Left forelimb (tissue), 1 donor: ENCODE measurements at places on chromosomes 12 and 14.

DNA sequence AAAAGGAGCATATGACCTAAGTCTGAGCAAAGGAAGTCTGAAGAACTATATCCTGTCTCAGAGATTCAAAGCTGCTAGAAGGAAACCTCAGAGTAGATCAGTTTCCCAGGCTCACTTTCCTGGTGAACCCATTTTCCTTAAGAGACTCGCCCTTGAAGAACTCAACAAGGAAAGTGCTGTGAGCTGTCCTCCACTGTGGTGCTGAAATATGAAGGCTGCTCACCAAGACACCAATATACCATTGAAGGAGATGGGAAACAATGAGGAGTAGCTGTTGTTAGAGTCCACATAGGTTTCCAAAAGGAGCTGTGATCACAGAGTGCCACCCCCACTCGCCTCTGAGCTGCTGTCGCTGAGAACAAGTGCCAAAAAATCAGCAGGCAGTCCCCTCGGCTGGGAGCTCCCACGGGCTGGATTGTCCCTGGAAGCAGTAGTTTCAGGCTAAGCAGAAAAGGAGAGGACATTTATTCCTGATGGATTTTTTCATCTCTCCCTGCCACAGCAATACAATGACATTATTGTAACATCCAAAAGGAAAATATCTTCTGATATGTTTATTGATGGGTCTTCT is 282.1 kb downstream of the RPS29 start:
- DNase-seq = no peak

GRCh38 chr12:26937443-26937862 is 328 bp downstream of the INTS13 start:
- DNase-seq = no peak

DNA sequence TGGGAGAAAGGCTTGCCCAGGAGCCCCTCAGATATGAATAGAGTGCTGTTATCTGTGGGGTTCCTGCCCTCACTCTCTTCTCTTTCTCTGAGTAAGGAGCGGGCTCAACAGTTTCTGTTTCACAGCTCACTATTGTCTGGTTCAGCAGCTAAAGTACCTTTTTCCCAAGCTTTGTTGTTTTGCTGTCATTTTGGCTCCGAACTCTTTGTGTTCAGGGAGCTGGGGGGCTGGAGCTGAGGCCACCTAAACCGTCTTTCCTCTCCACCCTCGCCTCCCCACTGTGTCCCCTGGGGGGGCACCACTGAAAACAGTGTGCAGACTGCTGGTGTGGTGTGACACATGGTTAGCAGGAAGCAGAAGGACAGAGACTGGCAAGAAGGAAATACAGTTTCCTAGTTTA is 51.4 kb downstream of the FBXW8 start:
- DNase-seq = no peak

DNA sequence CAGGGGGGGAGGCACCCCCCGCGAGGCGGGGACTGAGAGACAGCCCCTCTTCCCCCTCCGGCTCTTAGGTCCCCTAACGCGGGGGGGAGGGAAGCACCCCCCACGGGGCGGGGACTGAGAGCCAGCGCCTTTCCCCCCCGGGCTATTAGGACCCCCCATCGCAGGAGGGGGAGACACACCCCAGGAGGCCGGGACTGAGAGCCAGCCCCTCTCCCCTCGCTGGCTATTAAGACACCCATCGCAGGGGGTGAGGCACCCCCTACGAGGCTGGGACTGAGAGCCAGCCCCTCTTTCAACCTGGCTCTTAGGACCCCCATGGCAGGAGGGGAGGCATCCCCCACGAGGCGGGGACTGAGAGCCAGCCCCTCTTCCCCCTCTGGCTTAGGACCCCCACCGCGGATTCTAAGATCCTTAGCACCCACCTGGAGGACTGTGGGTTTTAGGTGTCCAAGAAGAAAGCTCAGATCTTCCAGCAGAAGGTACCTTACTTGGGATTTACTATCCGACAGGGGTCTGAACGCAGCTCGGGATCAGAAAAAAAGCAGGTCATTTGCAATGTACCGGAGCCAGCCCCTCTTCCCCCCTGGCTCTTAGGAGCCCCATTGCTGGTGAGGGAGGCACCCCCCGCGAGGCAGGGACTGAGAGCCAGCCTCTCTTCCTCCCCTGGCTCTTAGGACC is 197.8 kb upstream of the PZP start:
- DNase-seq = no peak

GRCh38 chr12:132227782-132228475 is 83.7 kb downstream of the NOC4L start:
- DNase-seq = no peak

GRCh38 chr14:87171141-87171540 is 821.8 kb downstream of the GALC start:
- no peak for DNase-seq

- DNase-seq = no peak
Observed at GRCh38 chr12:98162906-98163678, 352.3 kb upstream of the TMPO start.

GRCh38 chr12:65640489-65640901 is 183.8 kb upstream of the HMGA2 start:
- DNase-seq = no peak

GRCh38 chr12:115990241-115990640 is 287.3 kb downstream of the MED13L start:
- no peak for DNase-seq

- no peak for DNase-seq
Observed at GRCh38 chr14:54312166-54312801, 84.5 kb upstream of the CDKN3 start.

GRCh38 chr14:30427401-30427800 is 131.6 kb upstream of the G2E3 start:
- DNase-seq = no peak

DNA sequence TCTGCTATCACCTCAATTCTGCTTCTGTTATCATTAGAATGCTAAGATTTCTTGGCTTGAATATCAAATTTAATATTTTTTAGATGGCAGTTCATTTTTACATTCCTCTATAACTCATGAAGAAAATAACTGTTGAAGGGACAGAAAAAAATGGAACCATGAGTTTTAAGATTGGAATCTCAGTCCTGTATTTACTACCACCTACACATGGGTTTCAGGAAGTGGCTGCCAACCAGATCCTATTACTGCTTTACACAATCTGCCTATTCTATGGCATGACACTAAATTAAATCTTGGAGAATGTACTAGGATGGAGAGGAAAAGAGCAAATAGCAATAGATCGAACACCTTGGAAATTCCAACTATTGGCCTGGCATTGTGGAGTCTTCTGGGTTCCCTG is 140.8 kb downstream of the DUSP6 start:
- no peak for DNase-seq

DNA sequence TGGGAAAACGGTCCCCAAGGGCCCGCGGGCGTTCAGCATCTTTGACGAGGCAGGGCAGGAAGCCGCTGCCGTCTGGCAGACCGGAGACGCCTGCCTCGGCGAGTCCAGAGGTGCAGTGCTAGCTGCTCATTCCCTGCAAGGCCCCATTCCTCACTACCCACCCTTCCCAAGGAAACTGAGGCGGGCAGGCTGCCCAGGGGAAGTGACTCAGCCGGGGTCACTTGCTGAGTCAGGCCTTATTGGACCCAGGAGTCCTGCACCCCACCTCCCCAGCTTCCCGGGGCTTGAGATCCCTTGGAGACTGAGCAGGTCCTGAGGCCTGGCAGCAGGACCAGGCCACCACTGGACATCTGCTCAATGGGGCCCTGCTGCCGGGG is 3.7 kb downstream of the SH2B3 start:
- DNase-seq = no peak

DNA sequence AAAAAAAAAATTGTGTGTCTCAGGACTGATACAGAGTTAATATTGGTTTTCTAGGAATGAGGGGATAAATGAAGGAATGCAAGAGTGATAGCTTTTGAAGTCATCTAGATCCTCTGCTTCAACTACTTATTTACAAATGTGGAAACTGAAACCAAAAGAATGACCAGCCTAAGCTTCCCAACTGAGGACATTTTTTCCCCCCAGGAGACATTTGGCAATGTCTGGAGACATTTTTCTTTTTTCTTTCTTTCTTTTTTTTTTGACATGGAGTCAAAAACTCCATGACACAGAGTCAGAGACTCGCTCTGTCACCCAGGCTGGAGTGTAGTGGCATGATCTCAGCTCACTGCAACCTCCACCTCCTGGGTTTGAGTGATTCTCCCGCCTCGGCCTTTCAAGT is 15.3 kb downstream of the DLK1 start:
- no peak for DNase-seq

GRCh38 chr12:570435-570920 is 92.8 kb downstream of the NINJ2 start:
- peak; percentile 77 for DNase-seq

DNA sequence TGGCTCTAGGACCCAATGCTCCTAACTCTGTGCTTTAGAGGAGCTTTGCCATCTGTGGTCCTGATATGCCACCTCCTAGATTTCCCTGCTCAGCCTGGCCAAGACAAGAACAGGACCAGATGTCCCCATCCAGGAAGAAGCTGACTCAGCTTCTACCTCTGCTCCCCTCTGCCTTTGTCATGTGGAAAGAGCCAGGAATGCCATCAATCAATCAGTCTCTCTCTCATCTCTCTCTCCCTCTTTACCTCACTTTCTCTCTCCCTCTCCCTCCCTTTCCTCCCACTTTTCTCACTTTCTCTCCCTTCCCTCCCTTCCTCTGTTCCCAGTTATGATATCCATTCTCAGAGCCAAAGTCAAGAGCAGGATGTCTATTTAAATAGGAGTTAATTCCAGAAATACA is 892.5 kb upstream of the TMEM132C start:
- DNase-seq = no peak

- no peak for DNase-seq
Observed at GRCh38 chr12:104788840-104789271, 169.2 kb downstream of the SLC41A2 start.

GRCh38 chr14:88934351-88934806 is 109.9 kb downstream of the TTC8 start:
- DNase-seq = no peak

DNA sequence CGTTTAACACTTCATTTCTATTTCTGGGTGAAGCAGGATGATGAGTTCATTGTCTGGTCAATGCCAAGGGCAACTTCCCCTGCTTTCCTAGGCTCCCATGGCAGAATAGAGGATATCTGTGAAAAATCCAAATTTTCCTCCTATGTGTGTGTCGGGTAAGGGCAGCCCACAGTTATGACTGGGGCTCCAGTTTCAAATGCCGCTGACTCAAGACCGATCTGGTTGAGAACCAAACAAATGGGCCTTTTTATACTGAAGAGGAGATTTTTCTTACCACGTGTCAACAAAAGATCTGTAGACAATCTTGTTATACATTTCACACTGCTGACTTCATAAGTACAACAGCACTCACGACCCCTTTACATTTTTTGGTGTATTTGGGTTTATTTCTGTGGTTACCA is 120.8 kb downstream of the CHST11 start:
- no peak for DNase-seq

DNA sequence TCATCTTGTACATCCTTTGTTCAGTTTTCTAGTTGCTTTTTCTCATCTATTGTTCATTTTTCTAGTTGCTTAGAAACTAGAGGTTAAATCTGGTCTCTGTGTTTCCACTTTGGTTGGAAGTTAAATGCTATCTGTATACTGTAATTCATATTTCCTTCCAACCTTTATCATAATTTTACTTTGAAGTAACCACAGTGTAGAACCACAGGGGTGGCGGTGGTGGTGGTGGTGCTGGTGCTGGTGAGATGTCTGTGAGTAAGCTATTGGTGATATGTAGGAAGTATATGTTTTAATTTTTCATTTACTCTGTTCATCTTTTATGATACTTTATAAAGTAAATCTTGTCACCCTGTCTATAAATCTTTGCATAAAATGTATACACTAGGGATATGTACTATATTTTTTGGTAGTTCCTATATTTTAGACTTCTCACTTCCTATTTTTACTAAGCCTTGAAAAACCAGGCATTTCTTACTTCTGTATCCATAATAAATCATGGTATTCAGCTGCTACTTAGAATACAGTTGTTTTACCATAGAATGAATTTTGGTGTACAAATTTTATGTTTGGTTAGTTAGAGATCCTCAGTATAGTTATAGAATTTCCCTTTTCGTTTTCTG is 31.9 kb downstream of the CCDC91 start:
- no peak for DNase-seq

DNA sequence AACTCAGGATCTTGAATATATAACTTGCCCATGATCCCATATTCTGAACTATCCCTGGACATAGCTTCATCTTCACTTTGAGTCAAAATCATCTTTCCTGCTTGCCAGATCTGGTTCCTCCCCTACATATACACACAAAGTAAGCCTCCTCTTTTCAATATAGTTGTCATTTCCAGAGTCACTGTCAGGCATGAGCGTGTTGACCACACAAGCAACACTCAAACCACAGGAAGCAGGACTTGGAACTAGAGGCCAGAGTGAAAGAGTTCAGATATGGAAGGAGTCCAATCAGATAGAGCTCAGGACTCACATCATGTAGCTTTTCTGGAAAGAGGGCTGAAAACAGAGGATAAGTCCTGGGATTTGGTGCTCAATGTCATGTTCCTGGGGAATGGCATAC is 1140.6 kb downstream of the BCL11B start:
- DNase-seq = no peak

DNA sequence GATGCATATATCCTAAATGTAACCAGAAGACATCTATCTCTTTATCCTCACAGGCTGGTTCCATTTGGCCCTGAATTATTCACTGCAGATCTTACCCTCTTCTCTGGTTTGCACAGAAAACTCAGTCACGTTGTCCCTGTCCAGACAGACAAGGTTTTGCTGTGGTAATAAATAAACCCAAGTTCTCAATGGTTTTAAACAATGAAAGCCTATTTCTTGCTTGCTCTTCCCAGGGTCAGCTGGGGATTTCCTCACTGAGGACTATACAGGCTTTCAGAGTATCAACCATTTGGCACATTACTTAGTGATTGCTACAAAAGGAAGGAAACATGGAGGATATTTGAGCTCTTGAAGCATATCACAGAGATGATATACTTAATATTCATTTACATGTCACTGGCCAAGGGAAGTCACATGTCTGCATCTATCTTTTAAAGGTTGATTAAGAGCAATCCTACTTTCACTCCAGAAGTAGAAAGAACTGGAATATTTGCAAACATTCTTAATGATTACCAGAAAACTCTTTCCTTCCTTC is 24.4 kb upstream of the E2F7 start:
- no peak for DNase-seq

- DNase-seq = no peak
Observed at GRCh38 chr12:40063414-40063813, 42.5 kb downstream of the SLC2A13 start.

DNA sequence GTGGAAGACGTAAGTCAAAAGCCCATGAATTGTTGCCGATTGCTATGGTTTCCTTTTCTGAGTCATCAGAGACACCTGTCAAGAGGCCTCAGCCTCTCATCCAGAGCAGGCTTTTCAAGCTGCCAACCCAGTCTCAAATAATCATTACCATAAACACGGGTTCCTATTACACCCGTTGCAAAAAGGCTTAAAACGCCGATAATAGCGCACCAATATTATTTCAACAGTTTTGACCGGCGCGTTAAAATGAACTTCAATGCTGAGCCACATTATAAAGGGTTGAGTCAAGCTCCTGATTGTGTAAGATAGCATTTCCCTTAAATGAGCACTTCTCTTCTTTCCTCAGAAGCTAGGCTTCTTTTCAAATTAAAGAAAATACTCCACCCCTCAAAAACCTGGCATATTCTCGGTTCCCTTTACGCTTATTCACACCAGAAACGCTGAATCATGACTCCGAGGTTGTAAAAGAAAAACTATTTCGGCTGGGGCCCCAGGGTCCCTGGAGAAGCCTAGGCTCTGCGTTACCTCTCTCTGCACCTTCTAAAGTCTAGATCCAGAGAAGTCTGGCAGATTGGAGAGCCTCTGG is 1.4 kb downstream of the TMTC1 start:
- DNase-seq = no peak
